ENCODE measurements at places on chromosomes 6 and 20.

DNA sequence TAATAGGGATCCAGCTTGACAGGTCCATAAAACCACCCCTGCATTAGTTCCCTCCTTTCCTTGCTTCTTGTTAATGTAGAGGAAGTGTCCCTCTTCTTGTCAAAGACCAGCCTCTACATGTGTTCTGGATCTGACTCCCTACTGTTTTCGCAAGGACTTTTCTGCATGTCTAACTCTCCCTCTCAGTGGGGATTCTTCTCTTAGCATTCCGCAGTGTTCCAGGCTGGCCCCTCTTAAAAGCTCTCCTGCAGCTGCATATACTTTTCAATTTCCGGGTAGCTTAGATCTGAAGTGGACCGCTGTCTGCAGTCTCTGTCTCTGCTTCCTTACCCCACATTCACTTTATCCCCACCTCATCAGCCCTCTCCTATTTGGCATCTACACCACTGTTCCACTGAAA is 96.1 kb upstream of the MAN1A1 start:
- DNase-seq: no peak

- no peak for DNase-seq
These were observed 16.7 kb upstream of the MYCT1 start for GRCh38 chr6:152680879-152681517.

DNA sequence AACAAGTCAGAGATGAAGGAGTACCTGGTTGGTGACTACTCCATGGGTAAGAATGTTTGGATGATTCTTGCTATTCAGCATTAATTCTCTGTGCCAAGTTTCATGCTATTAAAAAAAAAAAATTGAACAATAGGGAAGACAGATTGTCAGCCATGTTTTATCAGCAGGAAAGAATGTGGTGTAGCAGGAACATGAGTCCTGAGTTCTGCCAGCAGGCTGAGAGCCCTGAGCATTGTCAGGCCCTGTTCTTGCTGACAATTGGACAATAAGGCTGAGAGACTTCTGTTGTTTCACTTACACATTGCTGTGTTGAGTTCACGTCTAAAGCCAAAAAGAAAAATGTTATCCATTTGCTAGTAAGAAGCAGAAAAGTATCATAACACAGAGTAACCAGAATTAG is 70.4 kb upstream of the SMIM28 start:
- no peak for DNase-seq

GRCh38 chr20:37395410-37395797 is 49.5 kb downstream of the SRC start:
- no peak for DNase-seq

- no peak for DNase-seq
These were observed 98.9 kb upstream of the ENPP5 start for GRCh38 chr6:46269447-46270229.

DNA sequence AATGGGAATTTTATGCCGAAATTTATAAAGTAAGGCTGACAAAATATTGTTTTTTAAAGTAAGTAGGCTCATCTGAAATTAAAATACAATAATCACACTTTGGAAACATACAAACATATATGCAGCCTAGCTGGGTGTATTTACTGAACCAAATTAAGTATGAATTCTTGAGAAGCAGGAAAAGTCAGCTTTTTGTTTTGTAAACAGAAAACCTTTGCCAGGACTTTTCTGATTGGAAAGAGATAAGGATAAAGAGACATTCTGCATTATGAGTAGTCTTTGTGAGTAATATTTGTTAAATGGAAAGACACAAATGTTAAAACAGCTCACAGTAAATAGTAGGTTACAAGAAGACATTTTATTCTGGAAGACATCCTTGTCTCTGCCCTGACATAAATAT is 1380.8 kb downstream of the GRIK2 start:
- DNase-seq: no peak

DNA sequence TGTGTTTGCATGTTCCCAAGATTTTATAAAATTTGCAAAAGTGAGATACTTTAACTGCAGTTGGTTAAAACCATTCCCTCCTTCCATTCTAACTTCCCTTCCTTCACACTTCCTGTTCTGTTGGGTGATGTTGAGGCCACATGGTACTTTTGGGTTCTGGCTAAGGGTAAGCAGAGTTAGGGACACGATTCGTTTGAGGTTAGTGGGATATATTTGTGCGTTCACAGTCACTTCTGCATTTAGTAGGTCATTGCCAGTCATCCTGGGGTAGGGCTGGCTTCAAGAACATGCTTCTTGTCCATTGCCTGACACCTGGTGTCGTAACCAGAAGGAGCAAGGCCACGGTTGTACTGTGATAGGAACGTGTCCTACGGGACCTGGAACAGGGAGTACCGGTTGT is 340.1 kb downstream of the ZFAND3 start:
- DNase-seq: no peak

GRCh38 chr6:43367245-43367984 is 2.0 kb downstream of the ZNF318 start:
- DNase-seq: no peak

- DNase-seq: no peak
These were observed 16.3 kb upstream of the VEGFA start for GRCh38 chr6:43753570-43754183.

GRCh38 chr20:40669692-40670091 is 19.3 kb downstream of the MAFB start:
- no peak for DNase-seq

DNA sequence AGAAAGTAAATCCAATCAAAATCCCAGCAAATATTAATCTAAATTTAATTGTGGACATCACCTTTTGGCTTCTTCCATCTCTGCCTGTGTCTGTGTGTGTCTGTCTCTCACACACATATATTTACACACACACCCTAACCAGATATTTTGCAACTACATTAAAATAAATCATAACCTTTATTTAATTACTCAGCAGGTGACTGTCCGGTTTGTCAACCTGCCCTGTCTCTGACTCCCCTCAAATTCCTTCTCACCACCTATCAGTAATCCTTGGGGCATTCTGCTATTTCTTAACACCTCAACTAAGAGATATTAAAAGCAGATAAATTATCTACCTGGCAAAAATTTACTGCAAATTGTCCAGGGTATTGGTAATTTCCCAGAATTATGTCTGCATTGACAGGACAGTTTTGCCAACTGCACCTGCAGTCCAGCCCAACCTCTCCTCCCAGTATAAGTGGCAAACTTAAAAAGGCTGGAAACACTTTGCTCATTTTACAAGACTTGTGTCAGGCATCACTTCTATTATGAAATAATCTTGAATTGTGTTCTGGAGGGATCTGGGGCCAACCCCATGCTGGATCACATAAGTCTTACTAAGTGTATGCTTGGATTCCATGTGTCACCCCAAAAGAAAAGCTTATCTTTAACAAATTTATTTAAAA is 216.1 kb downstream of the GMDS start:
- DNase-seq: no peak

DNA sequence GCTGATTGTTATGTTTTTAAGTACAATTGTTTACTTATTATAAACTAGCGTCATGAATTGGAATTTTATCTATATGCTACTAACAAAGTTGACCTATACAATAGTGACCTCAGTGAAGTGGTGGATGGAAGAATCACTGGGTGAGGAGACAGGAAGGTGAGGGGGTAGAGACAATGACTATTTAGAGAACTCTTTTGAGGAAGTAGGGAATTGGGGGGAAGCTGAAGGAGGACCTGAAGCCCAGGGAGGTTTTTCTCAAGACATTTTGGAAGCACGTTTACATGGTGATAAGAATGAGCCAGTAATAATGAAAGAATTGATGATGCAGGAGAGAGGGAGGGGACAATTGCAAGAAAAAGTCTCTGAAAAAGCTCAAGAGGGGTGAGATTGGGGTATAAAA is 96.4 kb downstream of the RPS12 start:
- no peak for DNase-seq

DNA sequence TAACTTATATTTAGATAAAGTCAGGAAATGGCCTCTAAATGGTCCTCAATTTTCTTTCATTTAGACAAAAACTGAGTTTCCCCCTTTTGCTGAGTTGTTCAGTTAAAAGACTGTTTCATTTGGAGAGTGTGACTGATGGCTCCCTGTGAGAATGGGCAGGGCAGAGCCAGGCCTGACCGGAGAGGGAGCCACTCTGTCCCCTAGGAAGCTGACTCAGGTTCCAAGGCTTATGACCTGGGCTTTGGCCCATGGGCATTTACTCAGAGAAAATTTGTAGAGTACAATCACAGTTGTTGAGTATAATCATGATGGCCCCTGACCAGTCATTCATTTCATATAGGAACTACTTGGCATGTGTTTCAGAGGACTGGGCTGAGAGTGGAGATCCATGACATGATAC is 37.0 kb upstream of the AIG1 start:
- DNase-seq: no peak

All from naive thymus-derived CD4-positive, alpha-beta T cell (primary cell).